H9 (cell line): ENCODE measurements at places on chromosomes 16 and 17. TPM values are rescaled to one million over a fixed set of nuclear protein-coding genes. Genes with fewer than 3 reads are reported as not detected.

- DNase-seq, result no peak
These were observed 46.9 kb upstream of the WSCD1 start for GRCh38 chr17:6023036-6023831.

GRCh38 chr17:19755392-19755791 is 7.3 kb upstream of the ALDH3A1 start:
- DNase-seq, result no peak

GRCh38 chr16:75181630-75182029 is 25.3 kb downstream of the CTRB2 start:
- DNase-seq, result no peak

TBC1D26 gene
- total RNA-seq, result 0.77 and 0.83 TPM in 2 replicates

GGT6 gene
- total RNA-seq, result 0.13 and 0.17 TPM in 2 replicates

- no peak for DNase-seq
These were observed 4.4 kb downstream of the MAP3K3 start for GRCh38 chr17:63626551-63627180.

DNA sequence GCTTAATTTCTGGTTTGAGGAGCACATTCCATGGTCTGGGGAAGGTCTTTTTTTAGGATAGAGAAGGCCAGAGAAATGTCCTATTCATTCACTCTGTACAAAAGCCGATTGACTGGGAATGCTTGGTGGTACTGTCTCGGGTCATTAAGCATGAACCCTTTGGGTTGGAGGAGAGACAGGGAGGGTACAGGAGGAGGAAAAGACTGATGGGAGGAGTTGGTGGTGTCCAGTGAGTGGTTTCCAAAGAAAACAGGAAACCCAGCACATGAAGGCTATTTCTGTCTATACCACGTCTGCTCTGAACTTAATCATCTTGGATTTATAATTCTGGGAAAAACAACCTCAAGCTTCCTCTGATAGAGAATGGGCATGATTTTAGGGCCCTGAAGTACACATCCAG is 111.9 kb downstream of the XYLT1 start:
- no peak for DNase-seq

DNA sequence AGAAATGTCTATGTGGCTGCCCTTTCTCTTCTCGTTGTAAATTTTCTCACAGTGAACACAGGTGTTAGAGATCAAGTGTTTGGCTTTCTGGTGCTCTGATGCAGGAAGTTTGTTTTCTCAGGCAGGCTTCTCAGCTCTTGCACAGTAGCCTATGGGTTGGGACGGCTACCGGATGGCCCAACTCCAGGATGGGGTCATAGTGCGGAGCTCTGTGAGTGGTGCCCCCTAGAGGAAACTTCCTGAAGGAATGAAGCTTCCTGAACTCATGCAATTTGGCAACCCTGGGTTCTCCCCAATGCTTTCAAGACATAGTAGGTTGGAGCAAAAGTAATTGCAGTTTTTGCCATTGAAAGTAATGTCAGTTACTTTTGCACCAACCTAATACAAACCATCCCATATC is 407.5 kb upstream of the HSBP1 start:
- peak; percentile 71 for DNase-seq

VAMP2 gene
- total RNA-seq, result 22.8 and 22.9 TPM in 2 replicates

AGRP gene
- total RNA-seq, result not detected in 2 replicates

DNA sequence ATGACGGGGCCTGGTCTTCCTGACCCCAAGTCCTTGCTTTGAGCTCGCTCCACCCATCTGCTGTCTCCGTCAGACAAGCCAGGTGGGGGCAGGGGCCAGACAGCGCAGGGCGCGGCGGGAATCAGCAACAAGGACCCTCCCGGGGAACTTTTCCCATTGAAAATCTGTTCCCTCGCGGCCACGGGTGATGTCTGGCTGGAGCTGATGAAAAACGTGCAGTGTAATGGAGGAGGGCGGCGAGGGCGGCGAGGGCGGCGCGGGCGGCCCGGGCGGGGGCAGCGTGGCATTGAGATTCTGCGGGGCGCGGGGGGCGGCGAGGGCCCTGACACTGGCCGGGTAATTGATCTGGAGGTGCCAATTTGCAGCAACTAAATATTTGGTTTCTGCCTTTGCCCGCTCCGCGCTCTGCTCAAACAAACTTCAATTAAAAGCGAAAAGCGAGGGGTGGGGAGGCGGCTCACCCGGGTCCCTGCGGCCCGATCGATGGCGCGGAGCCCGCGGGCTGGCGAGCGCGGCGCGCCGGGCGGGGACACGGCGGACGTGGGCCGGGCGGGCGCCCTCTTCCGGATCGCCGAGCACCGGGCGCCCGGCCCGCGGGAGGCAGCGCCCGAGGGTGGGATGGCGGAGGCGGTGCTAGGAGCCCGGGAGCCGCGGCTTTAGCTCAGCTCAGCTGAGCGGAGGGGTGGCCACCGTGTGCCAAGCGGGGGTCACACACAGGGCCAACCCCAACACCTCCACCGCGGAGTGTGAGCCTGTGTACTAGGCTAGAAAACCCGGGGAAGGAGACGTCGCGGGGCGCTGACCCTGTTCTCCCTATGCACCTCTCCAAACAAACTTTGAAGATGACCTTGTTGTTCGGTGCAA is 32.4 kb downstream of the DCAKD start:
- no peak for DNase-seq

DNA sequence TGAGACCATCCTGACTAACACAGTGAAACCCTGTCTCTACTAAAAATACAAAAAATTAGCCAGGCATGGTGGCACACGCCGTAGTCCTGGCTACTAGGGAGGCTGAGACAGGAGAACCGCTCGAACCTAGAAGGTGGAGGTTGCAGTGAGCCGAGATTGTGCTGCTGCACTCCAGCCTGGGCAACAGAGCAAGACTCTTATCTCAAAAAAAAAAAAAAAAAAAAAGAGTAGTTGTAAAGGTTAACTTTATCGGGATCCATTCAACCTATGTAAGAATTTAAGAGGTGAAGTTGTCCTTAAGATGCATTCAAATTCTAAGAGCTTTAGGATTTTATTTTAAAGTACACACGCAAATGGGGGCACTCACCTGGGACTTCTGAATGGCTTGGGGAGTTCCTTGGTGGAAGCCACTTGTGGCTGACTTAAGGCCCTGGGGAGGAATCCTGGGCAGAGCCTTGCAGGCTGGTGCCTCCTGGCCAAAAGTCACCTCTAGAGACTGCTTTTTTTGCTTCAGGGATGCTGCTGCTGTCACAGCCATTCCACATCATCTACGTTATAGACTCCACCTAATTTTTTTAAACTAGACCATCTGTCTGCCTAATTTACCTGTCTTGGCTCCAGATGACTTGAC is 3.3 kb downstream of the CTCF start:
- DNase-seq, result no peak

DNA sequence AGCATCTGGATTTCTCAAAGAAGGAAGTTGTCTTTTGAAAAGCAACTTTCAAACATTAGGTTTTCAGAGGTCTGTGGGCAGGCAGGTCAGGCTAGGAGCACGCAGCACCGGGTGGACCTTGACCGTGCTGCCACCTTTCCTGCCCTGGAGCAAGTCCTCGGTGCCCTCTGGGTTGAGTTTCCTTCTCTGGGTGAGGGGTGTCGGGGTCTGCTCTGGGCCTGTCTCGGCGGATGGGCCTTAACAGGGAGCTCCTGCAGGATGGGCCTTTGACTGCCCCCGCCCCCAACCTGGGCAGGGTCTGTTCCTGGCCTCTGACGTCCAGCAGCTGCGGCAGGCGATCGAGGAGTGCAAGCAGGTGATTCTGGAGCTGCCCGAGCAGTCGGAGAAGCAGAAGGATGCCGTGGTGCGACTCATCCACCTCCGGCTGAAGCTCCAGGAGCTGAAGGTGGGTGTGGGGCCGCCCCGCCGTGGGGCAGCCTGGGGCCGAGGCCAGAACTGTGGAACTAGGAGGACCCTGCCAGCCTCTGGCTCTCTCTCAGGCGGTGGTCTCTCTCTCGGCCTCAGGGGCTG is 8.7 kb downstream of the DEF8 start:
- no peak for DNase-seq

DNA sequence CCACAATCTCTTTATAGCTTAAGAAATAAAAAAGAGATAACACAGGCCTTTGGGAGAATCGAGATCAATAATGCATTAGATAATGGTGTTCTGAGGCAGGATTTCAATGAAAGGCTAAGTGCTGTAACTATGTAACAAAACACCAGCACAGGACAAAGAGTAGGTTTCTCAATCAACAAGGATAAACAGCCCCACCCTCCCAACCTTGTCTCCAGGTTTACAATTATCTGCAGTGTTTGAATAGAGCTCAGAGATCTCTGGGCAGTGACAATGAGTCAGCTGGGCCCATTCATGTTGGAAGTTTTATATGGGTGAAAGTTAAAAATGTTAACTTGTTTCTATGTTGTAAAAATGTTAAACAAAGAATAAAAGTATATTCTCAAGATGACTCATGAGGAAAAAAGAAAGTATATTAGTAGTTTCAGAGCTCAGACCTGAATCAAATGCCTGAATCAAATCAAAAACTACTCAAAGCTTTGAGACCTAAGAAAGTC is 17.0 kb upstream of the KRT20 start:
- DNase-seq, result no peak

MED9 gene
- total RNA-seq, result 19.6 and 20.0 TPM in 2 replicates

SCNN1G gene
- 0.74 and 0.92 TPM in 2 replicates for total RNA-seq

PMP22 gene
- 0.83 and 1.5 TPM in 2 replicates for total RNA-seq

DNA sequence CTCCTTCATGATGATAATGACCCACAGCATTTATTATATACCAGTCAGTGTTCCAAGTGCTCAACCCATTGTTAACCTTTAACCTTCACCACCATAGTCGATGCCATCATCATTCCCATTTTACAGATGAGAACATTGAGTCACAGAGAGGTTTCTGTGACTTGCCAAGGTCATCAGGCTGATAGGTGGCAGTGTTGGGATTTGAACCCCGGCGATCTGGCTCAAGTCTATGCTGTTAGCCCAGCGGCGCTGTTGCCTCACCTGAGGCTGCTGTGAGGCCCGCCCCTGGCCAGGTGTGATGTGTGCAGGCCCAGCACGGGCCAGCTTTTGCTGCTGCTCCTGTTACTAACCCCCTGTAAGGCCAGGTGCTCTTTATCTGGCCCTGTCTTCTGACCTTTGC is 101.2 kb downstream of the OR1D5 start:
- DNase-seq, result peak; percentile 30

GRCh38 chr17:3773511-3773910 is 27.5 kb downstream of the ITGAE start:
- no peak for DNase-seq

DNA sequence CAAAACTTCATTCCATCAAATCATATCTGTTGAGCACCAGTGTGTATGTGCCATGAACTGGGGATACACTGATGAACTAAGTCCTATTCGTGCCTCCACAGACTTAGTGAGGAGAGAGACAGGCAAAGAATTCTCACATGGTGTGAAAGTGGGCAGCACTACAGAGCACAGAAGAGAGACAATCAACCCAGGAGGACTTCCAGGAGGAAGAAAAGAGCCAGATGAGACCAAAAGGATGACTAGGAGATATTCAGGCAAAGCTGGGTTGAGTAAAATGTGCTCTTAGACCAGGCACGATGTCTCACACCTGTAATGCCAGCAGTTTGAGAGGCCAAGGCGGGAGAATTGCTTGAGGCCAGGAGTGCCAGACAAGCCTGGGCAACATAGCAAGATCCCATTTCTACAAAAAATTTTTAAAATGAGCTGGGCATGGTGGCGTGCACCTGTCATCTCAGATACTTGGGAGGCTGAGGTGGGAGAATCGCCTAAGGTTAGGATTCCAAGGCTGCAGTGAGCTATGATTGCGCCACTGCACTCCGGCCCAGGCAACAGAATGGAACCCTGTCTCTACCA is 30.2 kb upstream of the TNRC6A start:
- DNase-seq, result no peak

DNA sequence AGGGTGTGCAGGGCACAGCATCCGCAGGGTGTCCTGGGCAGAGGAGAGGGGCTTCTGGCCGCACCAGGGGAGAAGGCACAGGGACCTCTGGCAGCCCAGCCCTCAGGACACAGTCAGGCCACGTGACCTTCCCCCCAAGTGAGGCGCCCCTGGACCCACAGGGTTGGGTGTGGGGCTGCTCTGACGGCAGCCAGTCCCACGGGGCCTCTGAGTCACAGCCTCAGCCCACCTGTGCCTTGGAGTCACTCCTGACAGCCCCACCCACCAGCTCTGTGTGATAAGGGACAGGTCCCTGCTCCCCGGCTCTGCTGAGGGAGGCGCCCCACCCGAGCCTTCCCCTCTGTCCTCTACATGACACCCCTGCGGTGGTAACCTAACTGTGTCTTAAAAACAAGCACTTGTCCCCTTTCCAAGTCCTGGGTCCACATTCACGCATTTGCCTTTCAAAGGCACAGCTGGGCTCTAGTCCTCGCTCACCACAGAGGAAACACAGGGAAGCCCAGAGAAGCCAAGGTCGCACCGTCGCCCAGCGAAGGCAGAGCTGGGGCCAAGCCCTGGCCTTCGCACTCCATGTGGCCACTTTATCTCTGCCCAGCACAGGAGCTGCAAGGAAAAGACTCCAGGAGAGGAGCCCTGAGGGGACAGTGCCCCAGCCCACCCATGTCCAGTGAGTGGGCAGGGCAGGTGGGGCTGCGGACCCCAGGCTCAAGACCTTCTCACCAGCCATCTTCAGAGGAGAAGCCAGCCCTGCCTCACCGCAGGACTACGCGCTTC is 5.1 kb upstream of the NPTX1 start:
- DNase-seq, result no peak

CIITA gene
- not detected in 2 replicates for total RNA-seq

- DNase-seq, result no peak
These were observed 44.1 kb downstream of the GRB7 start for GRCh38 chr17:39781861-39782213.

DNA sequence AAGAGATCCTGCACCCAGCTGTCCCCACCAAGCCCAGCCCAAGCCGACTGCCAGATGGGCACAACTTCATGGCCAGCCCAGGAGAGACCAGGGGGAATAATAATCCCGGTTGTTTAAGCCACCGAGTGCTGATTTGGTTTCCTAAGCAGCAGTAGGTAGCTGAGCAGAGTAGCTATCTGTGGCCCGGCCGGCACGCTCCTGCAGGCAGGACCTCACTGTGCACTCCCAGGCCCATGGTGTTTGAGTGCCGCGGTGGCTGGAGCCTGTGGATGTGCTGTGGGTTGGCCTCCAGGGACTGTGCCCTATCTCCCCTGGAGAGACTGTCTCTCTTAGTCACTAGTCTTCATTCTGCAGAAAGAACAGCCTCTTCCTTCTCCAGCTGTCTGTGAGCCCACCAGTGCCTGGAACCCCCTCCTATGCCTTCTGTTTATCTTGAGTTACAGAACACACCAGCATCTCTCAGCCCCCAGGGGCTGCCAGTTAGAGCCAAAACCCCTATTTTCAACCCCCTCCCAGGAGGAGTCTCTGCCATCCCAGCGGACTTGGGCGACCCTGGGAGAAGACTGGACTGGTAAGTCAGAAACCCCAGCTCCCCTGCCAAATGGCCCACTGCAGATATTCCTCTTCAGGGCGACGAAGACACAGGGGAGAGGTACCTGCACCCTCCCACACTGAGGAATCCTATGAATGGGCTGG is 152.0 kb downstream of the SDK2 start:
- no peak for DNase-seq

GRCh38 chr16:55040366-55041086 is 109.9 kb downstream of the IRX5 start:
- peak; percentile 21 for DNase-seq

- DNase-seq, result no peak
These were observed 20.8 kb upstream of the ATP5MC1 start for GRCh38 chr17:48871551-48872351.

- DNase-seq, result no peak
These were observed 11.5 kb downstream of the SMG6 start for GRCh38 chr17:2292100-2292499.

GRCh38 chr17:49788478-49789242 is at the start of gene KAT7:
Gene KAT7 (plus strand): TSS chr17:49788681. CDS start chr17:49788835, 154 bp downstream.
- DNase-seq, result peak; percentile 100

GRCh38 chr16:23423496-23424049 is 29.4 kb downstream of the COG7 start:
- no peak for DNase-seq
